ENCODE measurements at places on chromosomes 1 and 21.

GRCh38 chr21:37828556-37828955 is 87.7 kb downstream of the KCNJ6 start:
- DNase-seq = no peak

GRCh38 chr1:28917757-28918118 is 3.4 kb downstream of the EPB41 start:
- DNase-seq = no peak

DNA sequence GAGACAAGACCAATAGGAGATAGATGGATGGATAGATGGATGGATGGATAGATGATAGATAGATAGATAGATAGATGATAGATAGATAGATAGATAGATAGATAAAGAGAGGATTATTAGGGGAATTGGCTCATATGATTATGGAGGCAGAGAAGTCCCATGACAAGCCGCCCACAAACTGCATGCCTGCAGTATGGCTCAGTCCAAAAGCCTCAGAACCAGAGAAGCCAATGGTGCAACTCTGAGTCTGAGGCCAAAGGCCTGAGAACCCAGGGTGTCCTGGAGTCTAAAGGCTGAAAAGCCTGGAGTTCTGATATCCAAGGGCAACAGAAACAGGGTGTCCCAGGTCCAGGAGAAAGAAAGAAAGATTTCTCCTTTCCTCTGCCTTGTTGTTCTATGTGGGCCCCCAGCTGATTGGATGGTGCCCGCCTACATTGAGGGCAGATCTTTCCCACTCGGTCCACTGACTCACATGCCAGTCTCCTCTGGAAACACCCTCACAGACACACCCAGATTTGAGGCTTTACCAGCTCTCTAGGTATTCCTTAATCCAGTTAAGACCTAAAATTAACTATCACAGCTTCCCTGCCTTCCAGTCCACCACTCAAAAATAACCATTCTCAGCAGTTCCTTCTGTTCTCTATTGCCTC is 39.6 kb upstream of the IRF2BP2 start:
- DNase-seq = no peak

DNA sequence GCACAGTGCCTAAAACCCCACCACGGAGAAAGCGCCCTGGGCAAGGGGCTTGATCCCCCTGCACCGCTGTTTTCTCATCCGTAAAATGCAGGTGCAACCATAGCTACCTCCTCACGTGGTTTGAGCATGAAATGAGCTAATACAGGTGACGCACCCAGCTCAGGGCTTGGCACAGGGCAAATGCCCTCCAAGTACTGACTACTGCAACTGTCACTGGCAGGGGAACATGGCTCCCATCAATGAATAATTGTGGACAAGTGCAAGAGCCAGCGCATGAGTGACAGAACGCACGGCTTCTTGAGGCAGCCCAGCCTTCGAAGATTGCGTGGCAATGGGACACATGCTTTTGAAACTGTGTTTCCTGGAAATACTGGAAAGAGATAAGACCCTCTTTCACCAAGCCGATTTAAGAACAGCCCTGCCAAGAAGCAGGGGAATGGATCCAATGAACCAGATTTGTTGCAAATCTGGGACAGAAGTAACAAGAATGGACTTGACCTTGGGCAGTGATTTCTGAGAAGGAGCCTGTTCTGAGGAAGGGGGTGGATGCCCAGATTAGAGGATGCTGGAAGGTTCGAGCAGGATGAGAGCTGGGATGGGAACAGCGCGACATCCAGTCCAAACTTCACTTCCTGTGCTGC is 92.8 kb upstream of the IFFO2 start:
- DNase-seq = no peak

GRCh38 chr1:119735217-119735616 is 23.5 kb downstream of the PHGDH start:
- no peak for DNase-seq

DNA sequence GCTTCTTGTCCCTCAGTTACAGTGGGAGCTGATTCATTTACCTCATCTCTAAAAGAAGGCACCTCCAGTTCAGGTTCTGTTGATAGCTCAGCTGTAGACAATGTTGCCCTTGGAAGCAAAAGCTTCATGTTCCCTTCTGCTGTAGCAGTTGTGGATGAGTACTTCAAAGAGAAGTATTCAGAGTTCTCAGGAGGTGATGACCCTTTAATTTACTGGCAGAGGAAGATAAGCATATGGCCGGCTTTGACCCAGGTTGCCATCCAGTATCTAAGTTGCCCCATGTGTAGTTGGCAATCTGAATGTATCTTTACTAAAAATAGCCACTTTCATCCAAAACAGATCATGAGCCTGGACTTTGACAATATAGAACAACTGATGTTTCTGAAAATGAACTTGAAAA is 4.5 kb downstream of the ZBED6 start:
- DNase-seq = no peak

- DNase-seq = no peak
Measured at GRCh38 chr1:111197598-111198284, 2.7 kb downstream of the DENND2D start.

GRCh38 chr1:245263529-245264095 is 108.8 kb downstream of the KIF26B start:
- no peak for DNase-seq

DNA sequence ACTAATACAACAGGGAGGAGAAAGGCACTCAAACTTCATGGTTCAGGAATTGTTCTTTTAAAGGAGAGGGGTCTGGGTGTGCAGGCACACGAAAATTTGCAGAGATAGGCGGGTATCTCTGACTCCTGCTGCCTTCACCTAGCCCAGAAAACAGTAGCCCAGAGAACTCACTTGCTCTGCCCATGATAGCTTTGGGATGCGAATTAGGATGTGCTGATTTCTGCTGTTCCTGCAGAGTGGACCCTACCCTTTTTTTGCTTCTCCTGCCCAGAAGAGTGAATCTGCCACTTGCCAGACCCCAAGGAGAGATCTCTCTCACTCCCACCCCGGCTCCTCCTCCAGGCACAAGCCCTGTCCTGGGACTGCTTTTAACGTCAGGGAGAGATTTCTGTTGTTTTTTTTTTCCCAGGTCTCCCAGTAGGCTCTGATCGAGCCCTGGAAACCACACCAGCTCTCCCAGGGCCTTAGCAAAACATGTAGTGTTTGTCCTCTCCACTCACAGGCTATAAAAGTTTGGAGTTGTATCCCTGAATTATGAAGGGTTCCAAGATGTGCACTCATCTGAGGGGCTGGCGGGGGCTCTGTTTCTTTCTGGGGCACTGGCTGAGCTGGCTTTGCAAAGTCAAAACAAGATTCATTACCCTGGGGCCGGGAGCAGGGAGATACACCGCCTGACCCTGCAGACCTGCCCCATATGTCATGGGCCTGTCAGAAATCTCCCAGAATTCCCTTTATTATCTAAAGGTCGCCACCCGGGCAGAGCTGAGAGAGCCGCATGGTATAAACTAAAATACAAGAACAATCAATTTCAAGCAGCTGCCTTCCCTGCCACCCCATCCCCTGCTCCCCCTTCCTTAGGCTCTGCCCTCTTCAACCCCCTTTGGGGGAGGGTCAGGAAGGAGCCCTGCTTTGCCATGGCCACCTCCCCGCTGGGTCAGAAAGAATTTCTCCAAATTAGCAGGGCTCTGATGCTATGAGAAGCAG is 17.9 kb downstream of the PLXNA2 start:
- DNase-seq = no peak

- DNase-seq = no peak
Measured at GRCh38 chr1:110068646-110069403, 1.6 kb downstream of the ALX3 start.

GRCh38 chr1:60898413-60898812 is 183.9 kb upstream of the NFIA start:
- DNase-seq = no peak

- DNase-seq = no peak
Measured at GRCh38 chr21:38082936-38083485, 166.8 kb upstream of the KCNJ6 start.

- no peak for DNase-seq
Measured at GRCh38 chr1:7899741-7900140, 40.9 kb downstream of the TNFRSF9 start.

DNA sequence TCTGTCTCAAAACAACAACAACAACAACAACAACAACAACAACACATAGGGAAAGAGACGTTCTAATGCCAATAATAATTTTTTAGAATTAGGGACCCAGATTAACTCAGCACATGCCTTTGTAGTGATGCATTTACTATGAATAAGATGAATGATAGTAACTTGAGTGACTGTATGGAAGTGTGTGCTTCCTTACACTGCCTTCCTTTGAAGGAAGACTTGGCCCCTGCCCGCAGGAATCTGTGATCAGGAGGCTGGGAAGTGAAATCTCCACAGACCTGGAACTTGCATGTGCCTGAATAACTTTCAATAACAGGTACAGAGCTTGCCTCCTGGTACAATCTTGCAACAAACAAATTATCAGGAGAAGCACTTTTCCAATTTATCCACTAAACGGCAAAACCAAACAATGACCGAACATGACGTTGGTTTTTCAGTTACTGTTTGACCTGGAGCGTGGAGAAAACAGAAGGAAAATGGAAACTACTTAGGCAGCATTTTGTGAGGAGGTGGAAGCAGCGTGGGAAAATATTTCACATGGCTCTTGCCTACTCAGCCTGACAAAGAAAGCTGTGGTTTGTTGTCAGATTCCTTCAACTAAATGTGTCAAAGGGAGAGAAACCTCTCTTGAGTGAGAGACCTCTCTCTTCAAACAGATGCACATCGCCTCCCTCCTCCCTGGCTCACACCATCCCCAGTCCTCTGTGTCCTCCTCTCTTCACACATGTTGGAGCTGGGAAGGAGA is 10.1 kb upstream of the ABCA4 start:
- DNase-seq = no peak

DNA sequence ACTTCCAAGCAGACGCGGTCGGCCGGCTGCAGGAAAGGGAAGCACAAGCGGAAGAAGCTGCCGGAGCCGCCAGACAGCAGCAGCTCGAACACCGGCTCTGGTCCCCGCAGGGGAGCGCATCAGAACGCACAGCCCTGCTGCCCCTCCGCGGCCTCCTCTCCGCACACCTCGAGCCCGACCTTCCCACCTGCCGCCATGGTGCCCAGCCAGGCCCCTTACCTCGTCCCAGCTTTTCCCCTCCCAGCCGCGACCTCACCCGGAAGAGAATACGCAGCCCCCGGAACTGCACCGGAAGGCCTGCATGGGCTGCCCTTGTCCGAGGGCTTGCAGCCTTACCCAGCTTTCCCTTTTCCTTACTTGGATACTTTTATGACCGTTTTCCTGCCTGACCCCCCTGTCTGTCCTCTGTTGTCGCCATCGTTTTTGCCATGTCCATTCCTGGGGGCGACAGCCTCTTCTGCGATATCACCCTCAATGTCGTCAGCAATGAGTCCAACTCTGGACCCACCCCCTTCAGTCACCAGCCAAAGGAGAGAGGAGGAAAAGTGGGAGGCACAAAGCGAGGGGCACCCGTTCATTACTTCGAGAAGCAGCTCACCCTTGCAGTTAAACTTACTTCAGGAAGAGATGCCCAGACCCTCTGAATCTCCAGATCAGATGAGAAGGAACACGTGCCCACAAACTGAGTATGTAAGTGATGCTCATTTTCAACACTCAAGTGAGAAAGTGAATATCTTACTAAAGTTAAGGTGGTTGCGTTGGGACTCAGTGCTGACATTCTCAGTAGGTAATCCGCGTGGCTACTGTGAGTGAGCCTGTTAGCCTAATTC is 25.5 kb downstream of the UTS2 start:
- no peak for DNase-seq

DNA sequence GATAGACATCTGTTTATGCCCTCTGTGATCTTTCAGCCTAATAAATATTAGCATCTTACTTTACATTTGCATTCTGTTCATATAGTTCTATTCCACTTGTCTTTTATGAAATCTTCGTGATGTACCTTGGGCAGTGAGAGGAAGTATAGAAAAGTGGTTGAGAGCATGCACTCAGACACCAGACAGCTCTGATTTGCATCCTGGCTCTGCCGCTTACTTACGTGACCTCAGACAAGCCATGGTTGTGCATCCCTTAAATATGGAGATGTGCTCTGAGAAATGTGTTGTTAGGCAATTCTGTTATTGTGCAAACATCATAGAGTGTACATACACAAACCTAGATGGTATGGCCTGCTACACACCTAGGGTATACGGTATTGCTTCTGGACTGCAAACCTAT is 22.9 kb downstream of the OVGP1 start:
- DNase-seq = no peak

DNA sequence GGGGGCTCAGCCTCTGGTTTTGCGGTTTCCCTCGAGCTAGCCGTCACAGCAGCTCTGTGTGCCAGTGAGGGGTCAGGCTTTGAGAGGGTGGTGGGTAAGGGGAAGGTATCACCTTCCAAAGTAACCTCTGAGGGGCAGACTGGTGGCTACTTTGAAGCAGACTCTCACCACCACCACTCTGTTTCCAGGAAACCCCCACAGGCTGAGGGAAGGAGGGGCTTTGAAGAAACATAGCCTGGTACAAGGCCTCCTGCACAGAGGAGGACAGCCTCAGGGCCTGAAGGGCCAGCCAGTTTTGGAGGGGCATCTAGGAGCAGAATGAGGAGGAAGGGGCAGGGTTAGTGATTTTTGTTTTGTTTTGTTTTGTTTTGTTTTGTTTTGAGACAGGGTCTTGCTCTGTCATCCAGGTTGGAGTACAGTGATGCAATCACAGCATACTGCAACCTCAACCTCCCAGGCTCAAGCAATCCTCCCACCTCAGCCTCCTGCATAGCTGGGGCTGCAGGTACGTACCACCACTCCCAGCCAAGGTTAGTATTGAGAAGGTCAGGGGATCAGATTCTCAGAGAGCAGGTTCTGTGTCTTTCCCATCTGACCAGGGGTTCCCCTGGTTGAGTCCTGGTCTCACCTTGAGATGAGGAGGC is 17.2 kb upstream of the ZNF683 start:
- DNase-seq = no peak

GRCh38 chr1:941588-942383 is 17.3 kb downstream of the NOC2L start:
- DNase-seq = no peak

- no peak for DNase-seq
Measured at GRCh38 chr1:112625696-112626095, 6.1 kb downstream of the CAPZA1 start.

DNA sequence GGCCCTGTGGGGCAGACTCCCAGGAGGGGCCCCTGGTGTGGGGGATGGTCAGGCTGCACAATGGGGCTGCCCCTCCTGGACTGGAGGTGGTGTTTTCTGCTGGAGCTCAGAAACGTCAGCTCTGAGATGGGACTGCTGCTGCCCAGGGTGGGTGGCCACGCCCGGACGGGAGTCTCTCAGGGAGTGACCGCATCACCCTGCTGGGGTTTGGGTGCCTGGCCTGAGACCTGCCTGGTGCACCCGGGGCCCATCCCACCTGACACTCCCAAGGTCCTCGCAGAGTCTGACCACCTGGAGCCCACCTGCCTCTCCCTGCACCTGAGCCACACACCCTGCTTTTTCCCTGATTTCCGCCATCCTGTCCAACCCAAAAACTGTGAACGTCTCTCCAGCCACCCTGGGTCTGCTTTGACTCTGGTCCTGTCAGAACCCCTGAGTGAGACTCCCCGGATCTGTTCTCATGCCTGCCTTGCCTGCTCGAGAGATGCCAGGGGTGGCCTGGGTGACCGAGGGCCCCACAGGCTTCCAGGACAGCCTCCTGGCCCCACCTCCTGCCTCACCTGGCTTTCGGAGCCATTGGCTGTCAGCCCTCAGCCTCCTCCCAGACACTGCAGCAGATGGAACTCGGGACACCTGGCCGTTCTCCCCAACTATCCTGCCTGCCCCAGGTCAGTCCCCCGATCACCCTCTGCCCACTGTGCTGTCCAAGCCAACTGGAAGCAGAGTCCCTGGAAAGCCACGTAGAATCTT is 11.6 kb upstream of the SMYD3 start:
- no peak for DNase-seq

GRCh38 chr1:204192046-204192445 is 4.2 kb downstream of the KISS1 start:
- DNase-seq = no peak

GRCh38 chr1:52582116-52582696 is 20.0 kb upstream of the GPX7 start:
- DNase-seq = no peak

Data from activated naive CD4-positive, alpha-beta T cell treated with anti-CD3 and anti-CD28 coated beads, Interleukin-2, amount 50 U/mL, for 72 hours (primary cell).